ENCODE measurements at places on chromosomes 7 and 10. TPM values are rescaled to one million over a fixed set of nuclear protein-coding genes. Genes with fewer than 3 reads are reported as not detected.
A peak's percentile ranks its signal among the peaks of the same experiment; 100 is the strongest.

LCOR gene
- polyA plus RNA-seq: 35.7 TPM

SAP25 gene
- 4.2 TPM for polyA plus RNA-seq

DNA sequence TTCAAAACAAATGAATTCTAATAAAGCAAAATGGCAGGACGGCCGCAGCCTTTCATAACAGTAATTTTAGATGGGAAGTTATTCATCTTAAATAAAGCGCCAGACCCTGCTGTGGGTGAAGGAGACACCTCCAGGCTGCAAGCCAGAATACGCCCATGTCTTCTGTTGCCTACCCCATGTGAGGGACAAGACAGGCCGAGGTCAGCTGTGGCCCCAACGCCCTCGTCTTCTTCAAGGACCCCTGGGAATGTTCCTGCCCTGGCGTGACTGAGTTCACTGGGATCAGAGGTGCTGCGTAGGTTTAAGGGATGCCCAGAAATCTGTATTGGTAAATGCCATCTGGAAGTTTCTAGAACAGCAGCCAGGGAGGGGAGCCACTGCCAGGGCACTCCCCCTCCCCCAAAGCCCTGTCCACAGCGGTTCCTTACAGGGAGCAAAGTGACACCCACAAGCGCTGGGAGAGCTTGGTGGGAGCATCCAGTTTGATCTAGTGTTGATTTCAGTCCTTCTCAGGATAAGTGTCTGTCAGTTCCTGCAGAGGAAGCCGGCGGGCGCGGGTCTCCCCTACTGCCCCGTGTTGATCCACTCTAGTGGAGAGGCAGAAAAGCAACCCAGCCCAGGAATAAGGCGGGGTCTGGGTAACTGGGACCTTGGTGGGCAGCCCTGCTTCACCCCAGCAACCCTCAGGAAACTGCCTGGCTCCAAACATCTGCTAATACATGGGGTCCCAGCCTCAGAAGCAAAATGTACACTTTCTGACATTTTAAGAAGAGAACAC lies 20.6 kb downstream of the PAPOLB start:
- DNase-seq: no peak

GRCh38 chr7:71636329-71636728 lies 504.4 kb downstream of the GALNT17 start:
- peak; percentile 13 for DNase-seq

GRCh38 chr10:92712016-92712889 lies 22.5 kb downstream of the HHEX start:
- no peak for DNase-seq

HMX3 gene
- not detected for polyA plus RNA-seq

GRCh38 chr10:113539789-113540188 lies 13.1 kb upstream of the HABP2 start:
- DNase-seq: no peak

DNA sequence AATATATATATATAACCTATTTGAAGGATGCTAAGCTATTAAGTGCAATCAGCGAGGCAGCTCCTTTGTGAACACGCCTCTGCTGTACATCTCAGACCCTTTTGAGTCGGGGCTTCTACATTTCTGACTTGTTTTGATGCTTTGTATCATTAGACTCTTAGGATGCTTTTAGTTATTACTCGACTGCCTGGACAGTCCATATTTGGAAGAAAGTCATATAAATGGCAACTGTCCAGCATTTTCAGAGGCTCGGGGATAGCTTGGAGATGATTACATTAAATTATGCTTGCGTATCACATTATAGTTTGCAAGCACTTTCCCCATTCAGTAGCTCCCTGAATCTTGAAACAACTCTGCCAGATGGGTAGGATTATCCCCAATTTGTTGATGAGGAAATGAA lies 257.9 kb downstream of the PTEN start:
- no peak for DNase-seq

CHST3 gene
- 15.4 TPM for polyA plus RNA-seq
